ENCODE measurements at places on chromosomes 5 and 9.

DNA sequence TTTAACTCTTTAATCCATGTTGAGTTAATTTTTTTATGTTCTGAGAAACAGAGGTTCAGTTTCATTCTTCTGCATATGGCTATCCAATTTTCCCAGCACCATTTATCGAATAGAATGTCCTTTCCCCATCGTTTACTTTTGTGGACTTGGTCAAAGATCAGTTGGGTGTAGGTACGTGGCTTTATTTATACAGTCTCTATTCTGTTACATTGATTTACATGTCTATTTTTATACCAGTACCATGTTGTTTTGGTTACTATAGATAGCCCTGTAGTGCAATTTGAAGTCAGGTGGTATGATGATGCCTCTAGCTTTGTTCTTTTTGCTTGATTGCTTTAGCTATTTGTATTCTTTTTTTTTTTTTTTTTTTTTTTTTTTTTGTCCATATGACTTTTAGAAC, 462.0 kb downstream of the HTR1A start:
- DNase-seq: no peak

DNA sequence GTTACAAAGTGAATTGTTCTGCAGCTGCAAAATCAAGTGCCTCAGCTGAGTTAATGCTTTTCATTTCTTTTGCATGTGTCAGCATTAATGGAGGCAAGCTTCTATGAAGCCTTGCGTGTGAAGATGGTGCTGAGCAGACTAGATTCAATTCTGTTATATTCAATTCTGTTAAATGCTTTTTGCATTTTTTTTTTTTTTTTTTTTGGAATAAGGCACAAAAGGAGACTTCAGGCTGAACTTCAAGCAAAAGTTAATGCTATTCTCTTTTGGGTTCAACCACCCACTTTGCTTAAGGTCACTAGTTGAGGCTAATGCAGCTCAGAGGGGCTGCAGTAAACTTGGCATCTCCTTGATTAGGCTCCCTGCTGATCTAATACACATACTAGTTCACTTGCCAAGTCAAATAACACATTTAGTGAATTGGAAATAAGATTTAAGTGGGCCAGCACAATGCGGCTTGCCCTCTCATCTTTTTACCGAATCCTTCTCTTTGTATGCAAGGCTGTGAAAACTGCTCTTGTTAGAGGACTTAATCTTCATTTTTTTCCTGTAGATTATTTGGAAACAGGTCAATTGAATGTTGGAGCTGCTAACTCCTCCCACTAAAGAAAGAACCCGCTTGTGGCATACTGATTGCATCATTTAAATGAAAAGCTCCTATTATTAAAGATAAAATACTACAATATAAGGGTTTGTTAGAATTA, 1020.2 kb downstream of the NR2F1-AS1 start:
- no peak for DNase-seq

DNA sequence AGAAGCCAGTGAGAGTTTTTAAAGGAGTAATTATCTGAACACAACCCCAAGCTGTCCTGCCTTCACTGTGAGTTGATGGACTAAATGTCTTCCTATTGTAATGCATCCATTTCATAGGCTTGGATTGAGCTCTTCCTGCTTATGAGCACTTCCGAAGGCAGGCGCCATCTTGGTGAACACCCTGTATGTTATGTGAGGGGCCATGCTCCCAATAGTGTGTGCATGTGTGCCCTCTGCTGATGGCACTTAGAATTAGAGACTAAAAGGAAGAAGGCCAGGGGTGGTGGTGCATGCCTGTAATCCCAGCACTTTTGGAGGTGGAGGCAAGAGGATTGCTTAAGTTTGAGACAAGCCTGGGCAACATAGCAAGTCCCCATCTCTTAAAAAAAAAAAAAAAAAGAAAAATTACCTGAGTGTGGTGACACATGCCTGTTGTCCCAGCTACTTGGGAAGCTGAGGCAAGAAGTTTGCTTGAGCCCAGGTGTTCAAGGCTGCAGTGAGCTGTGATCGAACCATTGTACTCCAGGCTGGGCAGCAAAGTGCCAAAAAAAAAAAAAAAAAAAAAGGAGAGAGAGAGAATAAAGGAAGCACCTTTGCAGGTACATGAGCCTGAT, 65.0 kb downstream of the C9orf152 start:
- no peak for DNase-seq

DNA sequence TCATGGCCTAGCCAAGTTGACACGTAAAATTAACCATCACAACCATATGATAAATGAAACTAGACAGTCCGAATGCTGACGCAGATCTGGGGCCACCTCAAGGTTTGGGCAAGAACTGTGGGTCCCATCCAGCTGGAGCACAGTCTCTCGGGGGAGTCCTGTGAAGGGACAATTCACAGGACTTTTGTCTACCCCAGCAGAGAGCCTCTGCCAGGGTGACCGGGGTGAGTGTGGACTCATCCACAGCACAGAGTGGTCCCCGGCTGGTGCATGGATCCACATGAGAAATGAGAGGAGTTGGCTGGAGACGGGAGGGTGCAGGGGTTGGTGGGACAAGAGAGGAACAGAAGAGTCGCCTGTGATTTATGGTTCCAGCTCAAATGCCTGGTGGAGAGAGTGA, 17.7 kb upstream of the MED10 start:
- DNase-seq: no peak

- no peak for DNase-seq
Observed at GRCh38 chr9:27192291-27192960, 83.4 kb downstream of the TEK start.

All from activated CD8-positive, alpha-beta memory T cell treated with anti-CD3 and anti-CD28 coated beads for 48 hours (primary cell).